SJSA1 (cell line): ENCODE measurements at places on chromosomes 12 and 14.
A peak's percentile ranks its signal among the peaks of the same experiment; 100 is the strongest.

GRCh38 chr12:18153826-18154225, 63.8 kb upstream of the RERGL start:
- DNase-seq: no peak

GRCh38 chr12:80551897-80552296, 107.9 kb downstream of the PTPRQ start:
- peak; percentile 74 for DNase-seq

GRCh38 chr14:52286661-52287649, 19.5 kb downstream of the PTGDR start:
- no peak for DNase-seq

DNA sequence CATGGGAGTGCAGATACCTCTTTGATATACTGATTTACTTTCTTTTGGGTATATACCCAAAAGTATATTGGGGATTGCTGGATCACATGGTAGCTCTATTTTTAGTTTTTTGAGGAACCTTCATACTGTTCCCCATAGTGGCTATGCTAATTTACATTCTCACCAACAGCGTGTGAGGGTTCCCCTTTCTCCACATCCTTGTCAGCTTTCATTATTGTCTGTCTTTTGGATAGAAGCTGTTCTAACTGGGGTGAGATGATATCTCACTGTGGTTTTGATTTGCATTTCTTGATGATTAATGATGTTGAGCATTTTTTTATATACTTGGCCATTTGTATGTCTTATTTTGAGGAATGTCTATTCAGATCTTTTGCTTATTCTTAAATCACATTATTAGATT, 44.1 kb upstream of the JDP2 start:
- DNase-seq: no peak

GRCh38 chr14:64929014-64929359, 13.6 kb downstream of the GPX2 start:
- no peak for DNase-seq

GRCh38 chr12:57603815-57604453, 690 bp upstream of the DTX3 start:
- no peak for DNase-seq

DNA sequence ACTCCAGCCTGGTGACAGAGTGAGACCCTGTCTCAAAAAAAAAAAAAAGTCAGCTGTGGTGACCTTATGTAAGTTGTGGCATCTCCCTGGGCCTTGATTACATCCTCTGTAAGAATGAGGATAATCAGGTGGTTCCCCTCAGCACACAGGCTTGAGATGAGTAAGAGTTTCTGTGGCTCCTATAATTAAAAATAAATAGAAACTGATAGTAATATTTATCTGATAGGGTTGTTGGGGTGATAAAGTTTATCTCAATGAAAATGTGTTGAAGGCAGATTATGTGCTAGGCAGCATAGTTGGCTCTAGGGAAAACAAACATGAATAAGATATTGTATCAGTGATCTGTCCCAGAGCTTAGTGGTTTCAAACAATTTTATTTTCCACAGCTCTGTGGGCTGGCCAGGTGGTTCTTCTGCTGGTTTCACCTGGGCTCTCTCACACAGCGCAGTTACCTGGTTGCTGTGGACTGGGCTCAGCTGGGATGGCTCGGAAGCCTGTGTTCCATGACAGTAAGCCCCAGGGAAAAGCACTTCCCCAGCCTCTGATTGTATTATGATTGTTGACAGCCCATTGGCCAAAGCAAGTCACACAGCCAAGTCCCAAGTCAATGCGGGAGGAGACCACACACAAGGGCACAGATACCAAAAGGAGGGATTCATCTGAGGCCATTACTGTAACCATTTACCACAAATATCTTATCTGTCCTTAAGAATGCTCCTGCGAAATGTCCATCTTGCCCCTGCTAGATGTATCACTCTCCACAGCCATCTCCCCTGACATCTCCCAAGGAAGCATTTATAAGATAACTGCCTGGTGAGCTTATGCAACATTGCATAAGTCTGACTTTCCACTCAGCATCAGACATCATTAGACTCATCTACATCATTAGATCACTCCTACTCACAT, 151.7 kb downstream of the NUAK1 start:
- DNase-seq: no peak
